AG08395 (cell line): ENCODE measurements at places on chromosomes 11 and 22.

GRCh38 chr22:19117111-19117512, 5.1 kb downstream of the DGCR2 start:
- no peak for DNase-seq

DNA sequence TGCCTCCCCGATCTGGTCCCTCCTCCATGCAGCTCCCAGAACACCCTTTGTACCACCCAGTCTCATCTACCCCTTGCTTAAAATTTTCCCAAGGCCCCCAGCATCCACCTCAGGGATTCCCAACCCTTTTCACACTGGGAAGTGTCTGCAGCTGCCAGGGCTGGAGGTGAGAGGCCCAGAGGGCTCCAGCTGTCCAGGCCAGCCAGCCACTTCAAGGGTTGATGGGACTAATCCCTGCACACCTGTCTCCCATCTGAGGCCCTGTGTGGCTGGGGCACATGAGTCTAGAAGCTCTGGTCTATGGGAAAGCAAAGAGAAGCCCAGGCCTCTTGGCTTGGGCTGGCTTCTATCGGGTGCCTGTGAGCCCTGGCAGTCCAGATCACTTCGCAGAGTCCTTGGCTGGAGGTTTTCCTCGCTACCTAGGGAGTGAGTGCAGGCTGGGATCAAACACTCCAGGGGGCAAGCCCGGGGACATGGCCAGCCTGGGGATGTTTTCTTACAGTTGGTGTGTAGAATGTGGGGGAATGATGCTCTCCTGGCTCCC, 41.1 kb upstream of the TPBGL start:
- no peak for DNase-seq

GRCh38 chr22:25109878-25110595, 89.6 kb upstream of the CRYBB3 start:
- DNase-seq: no peak

GRCh38 chr11:69718147-69718546, 14.3 kb upstream of the FGF19 start:
- DNase-seq: peak; percentile 59

DNA sequence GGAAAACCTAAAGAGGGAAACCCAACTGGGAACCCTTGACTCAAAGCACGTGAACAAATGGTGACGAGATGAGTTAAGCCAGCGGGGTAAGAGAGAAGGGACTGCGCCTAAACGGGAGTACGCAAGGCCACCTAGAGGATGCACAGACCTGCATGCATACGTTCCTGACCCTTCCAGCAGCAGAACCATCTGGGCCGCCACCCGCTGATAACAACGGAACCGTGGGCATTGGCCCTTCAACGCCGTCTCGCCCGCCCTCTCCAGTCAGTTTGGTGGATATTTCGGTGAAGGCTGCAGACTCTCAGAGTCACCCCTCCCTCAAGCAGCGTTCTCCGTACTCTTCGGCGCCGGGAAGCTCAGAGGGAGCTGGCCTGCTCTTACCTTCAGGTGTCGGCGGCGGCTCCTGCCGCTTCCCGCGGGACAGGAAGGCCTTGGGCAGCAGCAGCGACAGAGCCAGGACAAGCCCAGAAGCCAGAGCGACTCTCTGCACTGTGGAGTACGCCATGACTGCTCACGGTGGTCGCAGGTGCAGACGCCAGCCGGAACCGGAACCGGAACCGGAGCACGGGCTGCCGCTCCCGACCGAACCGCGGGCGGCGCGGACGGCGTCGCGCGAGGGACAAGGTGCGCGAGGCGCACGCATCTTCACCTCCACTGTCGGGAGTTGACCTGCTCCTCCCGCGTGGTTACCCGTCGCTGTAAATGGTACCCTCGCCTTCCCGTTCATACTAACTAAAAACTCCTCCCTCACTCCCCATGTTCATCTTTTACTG, at the start of gene RIC3:
TSS of gene RIC3 (minus strand) at position 541 of the 773 bp plus-strand sequence. CDS start at position 505, 36 bp downstream.
- DNase-seq: no peak

DNA sequence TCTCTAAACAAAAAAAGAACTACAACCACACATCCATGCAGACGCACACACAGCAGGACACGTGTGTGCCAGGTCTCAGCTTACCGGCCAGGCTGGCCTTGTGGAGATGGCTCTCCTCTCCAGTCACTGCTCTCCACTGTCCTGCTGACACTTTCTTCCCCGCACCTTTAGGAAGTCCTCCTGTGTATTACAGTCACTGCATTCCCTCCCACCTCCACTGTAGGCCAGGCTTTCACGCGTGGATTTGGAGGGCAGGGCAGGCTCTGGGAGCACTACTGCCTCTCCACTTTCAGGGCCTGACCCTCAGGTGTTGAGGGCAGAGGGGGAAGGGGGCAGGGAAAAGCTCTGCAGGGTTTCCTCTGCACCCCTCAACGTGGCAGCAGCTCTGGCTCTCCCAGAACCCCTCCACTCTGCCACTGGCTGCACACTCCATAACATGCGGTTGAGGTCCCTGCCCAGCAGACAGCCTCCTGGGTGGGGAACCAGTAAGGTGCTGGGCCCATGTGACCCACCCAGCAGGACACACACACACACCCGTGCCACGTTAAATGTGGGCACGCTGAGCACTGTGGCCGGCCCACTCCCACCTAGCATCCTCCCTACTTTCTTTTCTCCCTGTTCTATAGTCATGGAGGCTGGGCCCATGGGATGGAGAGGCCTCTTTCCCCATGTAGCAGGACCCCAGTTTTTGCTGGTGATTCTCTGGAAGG, 107.0 kb upstream of the PITPNB start:
- no peak for DNase-seq
